GM04503 (cell line): ENCODE measurements at places on chromosomes 12 and 14.
A peak's percentile ranks its signal among the peaks of the same experiment; 100 is the strongest.

- no peak for DNase-seq
Observed at GRCh38 chr12:70121562-70121961, 121.7 kb upstream of the CNOT2 start.

DNA sequence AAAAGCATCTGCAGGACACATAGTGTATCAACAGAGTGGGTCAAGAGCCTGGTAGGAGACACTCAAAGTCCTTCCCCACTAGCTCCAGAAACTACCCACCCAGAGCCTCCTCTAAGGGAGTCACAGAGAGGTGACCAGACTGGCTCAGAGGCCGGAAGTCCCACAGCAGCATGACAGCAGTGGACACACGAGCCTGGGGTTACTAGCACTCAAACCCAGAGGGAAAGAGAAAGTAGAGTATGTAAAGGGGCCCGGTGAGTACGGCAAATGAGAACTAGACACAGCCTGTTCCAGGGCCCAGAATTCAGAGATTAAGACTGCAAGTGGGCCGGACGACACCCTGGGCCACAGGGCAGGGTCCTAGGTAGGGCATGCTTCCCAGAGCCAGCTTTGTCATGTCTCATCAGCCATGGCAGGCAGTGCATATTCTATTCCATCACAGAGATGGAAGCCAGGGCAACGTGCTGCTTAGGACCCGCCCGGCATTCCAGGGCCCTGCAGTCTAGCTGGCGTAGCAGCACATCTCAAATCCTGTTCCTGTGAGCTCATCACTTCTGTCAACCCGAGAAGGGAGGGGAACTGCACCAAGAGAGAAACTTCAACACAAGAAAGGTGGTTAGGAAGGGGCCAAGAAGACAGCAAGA, 4.2 kb downstream of the IFFO1 start:
- DNase-seq, result no peak

DNA sequence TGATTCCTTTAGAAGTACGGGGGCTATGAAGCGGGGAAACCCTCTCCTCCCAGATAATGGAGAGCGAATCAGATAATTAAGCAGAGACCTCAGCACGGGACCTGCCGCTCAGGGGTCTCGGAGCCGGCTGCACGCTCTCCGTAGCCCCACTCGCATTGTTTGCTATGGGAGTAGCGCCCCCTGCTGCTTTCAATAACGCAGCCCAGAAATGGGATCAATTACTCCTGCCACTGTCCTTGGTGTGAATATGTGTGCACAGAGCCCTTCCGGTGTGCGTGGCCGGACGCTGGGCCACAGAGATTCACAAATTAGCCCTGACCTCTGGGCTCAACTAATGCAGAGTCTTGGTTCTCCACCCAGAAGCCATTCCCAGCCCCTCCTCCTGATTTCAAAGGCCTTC, 76.4 kb upstream of the TMEM132C start:
- DNase-seq, result no peak

- DNase-seq, result no peak
Observed at GRCh38 chr12:124002654-124003053, 29.6 kb downstream of the ZNF664 start.

DNA sequence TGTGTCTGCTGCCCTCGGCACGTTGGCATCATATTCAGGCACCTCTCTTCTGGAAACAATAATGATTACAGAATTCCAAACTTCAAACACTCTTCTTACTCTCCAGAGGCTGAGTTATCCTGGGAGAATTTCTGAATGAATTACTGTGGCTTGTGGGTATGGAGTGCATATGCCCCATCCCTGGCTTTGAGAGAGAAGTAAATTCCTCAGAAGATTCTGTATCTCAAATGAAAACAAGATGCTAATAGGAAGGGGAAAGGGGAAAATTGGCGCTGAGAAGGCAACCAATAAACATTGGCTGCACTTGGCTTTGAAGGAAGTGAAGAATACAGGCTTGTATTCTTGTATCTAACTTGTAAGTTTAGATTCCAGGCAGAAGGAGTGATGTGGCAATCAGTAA, 132.0 kb upstream of the NOVA1 start:
- DNase-seq, result peak; percentile 30

GRCh38 chr12:54337854-54338650, 13.1 kb downstream of the COPZ1 start:
- DNase-seq, result no peak

DNA sequence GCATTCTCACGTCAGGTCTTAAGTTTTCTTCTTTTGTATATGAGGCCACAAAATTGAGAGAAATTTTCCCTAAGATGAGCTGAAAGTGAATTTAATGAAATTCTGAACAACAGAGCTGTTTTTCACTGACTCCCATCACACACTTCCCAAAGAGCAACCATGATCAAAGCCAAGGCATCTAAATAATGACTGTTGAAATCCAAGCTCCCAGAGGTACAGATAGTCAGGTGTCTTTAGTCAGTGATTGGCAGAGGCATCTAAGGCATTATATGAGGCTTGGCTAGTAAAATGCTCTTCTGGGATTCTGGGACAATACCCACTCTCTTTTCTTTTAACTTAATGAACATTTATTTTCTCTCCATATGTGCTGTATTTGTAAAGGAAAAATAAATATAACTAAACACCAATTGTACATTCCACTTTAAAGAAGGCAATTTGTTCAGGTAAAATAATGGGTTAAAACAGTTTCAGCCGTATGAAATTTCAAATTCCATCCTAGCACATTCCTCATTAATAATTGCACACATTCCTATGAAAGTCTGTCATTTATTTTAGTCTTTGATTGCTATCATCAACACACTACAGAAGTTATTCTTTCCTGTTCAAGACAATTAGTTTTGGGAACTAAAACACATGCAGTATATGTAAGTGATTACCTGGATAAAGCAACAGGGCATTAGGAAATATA, 871 bp upstream of the SSTR1 start:
- no peak for DNase-seq

- no peak for DNase-seq
Observed at GRCh38 chr12:51884676-51885229, 3.1 kb upstream of the ANKRD33 start.

DNA sequence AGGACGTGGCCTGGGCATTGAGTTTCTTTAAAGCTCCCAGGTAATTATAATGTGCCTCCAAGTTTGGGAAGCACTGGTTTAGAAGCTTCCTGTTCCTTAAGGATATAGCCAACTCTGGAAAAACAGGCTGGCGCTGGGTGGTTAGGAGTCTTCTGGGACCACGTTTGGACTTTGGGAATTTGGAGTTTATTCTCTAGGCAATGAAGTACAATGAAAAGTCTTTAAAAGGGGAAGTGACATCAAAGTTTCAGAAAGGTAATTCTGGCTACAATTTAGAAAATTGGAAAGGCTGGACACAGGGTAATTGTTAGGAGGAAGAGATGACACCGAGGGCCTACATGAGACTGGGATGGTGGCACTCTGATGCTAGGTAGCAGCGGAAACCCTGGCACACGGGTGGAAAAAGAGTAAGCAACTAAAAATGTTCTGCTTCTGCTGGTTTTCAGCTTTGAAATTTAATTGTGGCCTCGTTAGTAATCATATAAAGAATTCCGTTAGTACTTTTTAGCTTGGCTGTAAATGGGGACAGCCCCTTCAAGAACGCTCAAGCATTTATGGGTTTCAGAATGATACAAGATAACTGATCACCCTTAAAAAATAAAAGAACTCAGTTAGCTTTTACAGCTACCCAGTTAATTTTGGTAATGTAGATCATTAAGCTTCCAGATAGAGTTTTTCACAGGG, 12.7 kb upstream of the DCP1B start:
- DNase-seq, result no peak

GRCh38 chr12:118544569-118544968, 168.2 kb downstream of the SUDS3 start:
- peak; percentile 30 for DNase-seq

DNA sequence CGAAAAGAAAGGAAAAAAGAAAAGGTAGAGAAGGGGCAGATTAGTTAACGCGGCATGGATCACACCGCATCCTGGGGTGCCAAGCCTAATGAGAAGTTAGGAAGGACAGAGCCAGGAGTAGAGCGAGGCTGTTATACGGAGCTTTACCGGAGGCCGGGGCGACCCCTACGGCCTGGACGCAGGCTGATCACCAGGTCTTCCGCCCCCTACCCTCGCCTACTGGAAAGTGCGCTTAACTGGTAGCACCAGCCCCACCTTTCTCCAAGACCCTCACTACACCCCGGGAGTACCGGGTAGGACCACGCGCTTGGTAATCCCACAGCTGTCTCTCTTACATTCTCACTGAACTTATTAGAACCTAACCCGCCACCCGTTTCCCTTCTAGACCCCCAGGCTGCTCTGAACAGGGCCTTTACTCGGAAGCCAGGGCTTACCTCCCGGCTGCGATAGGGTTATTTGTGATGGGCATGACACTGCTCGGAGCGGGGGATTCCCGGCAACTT, 33.8 kb downstream of the WBP11 start:
- no peak for DNase-seq

DNA sequence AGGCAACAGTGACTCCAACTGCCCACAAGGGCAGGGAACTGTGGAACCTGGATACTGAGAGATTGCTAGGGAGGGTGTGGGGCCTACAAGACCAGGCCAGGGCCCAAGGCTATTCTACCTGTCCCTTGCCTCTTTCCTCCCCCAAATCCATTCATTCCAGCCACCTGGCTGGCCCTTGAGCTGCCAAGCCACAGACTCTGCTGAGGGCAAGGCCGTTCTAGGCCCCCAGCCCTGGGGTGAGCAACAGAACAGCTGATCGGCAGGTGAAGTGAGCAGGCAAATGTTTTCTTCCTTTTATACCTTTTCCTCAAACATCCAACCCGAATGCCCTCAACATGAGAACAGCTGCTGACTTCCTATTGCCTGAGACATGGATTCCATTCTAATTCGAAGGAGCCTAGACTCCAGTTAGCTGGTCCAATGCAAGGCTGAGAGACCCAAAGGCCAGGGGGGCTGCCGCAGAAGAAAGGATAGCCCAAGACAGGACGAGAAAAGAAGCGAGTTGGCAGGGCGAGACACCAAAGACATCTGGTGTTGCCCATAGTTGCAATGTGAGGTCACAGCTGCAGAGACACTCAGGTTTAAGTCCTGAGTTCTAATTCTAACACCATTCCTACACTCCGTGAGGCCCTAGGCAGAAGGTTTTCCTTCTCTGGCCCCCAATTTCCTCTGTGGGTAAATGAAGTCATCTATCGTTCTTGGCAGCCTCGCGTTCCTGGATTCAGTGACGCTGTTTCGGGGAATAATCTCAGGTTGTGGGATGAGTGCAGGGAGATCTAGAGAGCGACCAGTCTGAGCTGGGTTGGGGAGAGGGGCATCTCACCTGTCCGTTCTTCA, 1.7 kb downstream of the C1QL4 start:
- no peak for DNase-seq

DNA sequence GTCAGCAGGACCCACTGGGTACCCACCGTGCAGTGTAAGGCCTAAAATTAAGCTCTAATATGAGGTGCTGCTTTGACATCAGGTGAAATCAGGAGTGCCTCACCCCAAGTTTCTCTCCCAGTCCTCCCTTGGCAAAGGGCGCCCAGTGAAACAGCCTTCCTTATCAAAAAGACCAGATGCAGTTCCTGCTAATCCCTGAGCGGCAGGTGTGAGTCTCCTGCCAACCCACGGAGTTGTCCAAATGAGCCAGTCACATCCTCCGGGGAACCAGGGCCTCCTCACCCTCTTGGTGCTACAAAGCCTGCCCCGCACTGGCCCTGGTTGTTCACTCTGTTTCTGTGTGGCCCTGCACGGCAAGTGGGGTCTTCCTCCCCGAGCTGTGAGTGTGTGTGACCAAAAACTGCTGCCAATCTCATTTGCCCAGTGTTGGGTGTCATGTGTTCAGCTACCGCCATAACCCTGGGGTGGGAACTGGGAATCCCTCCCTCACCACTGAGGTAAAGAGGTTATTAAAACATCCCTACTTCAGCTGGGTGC, 20.2 kb upstream of the P2RX4 start:
- no peak for DNase-seq

- DNase-seq, result no peak
Observed at GRCh38 chr12:22190969-22191368, 143.5 kb downstream of the ST8SIA1 start.

DNA sequence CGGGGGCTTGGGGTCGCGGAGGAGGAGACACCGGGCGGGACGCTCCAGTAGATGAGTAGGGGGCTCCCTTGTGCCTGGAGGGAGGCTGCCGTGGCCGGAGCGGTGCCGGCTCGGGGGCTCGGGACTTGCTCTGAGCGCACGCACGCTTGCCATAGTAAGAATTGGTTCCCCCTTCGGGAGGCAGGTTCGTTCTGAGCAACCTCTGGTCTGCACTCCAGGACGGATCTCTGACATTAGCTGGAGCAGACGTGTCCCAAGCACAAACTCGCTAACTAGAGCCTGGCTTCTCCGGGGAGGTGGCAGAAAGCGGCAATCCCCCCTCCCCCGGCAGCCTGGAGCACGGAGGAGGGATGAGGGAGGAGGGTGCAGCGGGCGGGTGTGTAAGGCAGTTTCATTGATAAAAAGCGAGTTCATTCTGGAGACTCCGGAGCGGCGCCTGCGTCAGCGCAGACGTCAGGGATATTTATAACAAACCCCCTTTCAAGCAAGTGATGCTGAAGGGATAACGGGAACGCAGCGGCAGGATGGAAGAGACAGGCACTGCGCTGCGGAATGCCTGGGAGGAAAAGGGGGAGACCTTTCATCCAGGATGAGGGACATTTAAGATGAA, 630 bp downstream of the FOS start:
- no peak for DNase-seq

GRCh38 chr14:54730156-54730961, 163.4 kb downstream of the SAMD4A start:
- peak; percentile 92 for DNase-seq

- DNase-seq, result no peak
Observed at GRCh38 chr12:65557438-65558181, 266.7 kb upstream of the HMGA2 start.

DNA sequence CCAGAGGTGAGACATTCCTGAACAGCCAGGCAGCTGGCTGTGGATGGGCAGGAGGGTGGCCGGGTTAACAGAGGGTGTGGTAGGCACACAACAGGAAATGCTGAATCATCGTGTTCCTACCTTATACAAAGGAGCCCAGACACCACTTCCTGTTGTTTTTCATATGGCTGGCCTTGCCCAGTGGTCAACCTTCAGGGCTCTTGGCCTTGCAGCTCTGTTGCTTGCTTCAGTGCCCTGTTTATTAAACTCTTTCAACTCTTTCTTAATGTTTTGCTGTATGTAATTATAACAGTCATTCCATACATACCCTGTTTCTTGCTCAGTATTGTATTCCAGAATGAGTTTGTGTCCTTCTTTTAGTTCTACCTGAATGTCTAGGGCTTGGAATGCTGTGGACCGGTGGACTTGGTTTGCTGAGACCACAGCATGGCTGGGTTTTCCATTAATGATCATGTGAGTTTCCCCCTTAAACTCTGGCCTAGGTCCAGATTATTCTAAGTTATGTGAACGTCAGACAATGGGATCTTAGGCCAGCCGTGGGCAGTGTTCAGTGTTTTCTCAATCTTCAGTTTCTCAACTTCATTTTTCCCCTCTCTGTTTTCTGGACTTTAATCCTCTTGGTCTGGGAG, 11.9 kb downstream of the CFAP54 start:
- DNase-seq, result no peak
